AG09319 (cell line): ENCODE measurements at places on chromosomes 11 and 22.

DNA sequence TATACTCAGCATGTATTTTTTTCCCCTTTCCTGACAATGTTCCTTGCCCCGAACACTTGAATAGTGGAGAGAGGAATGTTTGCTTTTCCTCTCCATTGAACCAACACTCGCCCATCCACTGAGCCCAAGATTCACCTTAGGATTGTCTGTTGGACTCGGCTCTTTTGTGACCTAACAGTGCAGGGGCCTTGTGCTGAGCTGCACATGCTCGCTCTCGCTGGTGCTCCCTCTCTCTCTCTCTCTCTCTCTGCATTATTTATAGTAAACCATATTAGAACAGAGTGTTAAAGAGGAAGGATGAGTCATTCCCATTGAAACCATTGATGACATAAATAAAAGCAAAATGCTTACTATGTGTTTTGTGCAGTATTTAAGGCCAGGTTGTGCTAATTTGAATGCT lies 20.7 kb downstream of the ZBTB16 start:
- no peak for DNase-seq

- no peak for DNase-seq
Measured at GRCh38 chr11:75100314-75100713, 3.6 kb upstream of the OR2AT4 start.

DNA sequence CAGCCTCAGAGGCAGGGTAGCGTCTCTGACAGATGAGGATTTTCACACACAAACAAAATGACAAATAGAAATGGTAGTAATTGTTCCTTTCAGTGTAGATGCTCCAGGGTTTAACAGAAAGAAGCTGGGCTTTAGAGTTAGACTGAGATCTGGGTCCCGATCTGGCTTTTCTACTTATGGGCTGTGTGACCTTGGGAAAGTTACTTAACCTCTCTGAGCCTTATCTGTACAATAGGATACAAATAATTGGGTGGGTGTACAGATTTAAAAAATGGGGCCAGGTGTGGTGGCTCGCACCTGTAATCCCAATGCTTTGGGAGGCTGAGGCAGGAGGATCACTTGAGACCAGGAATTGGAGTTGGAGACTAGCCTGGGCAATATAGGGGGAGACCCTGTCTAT lies 204.9 kb downstream of the CEP164 start:
- DNase-seq = no peak

DNA sequence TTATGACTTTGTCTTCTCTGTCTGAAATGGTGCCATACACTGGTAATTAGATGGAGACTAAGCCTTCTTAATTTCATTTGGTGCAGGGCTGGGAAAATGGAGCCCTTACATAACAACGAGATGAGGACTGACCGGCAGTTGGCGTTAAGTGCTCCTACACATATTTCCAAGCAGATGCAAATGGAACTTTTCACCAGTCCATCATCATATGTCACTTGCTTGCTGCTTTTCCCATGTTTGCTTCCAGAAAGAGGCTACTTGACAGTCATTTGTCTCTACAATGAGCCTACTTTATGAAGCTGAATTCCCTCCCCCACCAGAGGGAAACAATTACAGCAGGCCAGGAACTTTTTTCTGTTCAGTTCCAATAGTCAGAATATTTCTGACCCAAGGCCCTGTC lies 32.6 kb downstream of the SVIP start:
- no peak for DNase-seq

GRCh38 chr11:36724742-36725385 lies 126.8 kb upstream of the RAG2 start:
- no peak for DNase-seq

GRCh38 chr22:47395481-47395880 lies 633.0 kb downstream of the TBC1D22A start:
- no peak for DNase-seq

- DNase-seq = no peak
Measured at GRCh38 chr11:102633385-102634026, 8.4 kb upstream of the MMP20 start.

- no peak for DNase-seq
Measured at GRCh38 chr11:114938799-114939198, 260.5 kb downstream of the NXPE2 start.

- no peak for DNase-seq
Measured at GRCh38 chr11:94046796-94047195, 25.6 kb downstream of the HEPHL1 start.

- DNase-seq = no peak
Measured at GRCh38 chr11:113488931-113489351, 13.7 kb upstream of the DRD2 start.

DNA sequence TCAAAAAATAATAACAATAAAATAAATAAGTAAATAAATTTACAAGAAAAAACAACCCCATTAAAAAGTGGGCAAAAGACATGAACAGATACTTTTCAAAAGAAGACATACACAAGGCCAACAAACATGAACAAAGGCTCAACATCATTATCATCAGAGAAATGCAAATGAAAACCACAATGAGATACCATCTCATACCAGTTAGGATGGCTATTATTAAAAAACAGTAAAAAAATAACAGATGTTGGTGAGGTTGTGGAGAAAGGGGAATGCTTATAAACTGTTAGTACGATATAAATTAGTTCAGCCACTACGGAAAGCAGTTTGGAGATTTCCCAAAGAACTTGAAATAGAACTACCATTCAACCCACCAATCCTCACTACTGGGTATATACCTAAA lies 44.6 kb downstream of the PRCP start:
- no peak for DNase-seq

DNA sequence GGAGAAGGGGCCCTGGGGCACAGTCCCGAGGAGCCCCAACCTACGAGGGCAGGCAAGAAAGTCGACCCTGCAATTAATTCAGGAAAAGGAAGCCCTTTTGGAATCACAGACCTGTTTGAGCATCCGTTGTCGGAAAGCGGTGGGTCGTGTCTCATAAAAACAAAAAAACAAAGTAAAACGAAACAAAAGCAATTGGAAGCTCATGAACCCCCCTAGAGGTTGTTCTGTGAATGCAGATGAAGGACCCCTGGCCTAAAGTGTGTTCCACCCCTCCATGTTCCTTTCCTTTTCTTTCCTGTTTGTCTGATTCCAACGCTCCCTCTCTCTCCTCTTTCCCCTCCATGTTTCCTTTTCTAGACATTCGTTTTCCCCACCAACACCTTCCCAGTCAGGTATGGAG lies 203.7 kb downstream of the GRIK4 start:
- DNase-seq = no peak

DNA sequence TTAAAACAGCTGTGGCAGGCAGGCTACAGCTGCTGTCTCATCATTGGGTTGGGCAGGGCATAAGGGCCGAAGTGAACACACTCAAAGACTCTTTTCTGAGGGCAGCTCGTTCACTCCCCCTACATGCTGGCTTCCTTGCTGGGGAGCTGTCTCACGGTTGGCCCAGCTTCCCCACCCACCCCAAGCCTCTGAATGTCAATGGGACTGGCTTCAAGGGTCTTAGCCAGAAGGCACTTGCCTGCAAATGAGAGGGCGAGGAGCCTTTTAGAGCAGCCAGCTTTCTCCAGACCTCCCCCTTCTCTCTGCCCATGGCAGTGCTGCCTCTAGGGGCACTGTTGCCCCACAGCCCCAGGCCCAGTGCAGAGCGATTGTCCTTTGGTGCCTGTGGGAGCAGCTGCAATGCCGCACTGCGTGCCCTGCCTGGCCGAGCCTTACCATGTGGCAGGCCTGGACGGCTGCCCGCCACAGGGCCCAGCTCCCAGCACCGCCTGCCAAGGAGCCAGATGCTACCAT lies 94.7 kb upstream of the RASSF10 start:
- DNase-seq = peak; percentile 67

DNA sequence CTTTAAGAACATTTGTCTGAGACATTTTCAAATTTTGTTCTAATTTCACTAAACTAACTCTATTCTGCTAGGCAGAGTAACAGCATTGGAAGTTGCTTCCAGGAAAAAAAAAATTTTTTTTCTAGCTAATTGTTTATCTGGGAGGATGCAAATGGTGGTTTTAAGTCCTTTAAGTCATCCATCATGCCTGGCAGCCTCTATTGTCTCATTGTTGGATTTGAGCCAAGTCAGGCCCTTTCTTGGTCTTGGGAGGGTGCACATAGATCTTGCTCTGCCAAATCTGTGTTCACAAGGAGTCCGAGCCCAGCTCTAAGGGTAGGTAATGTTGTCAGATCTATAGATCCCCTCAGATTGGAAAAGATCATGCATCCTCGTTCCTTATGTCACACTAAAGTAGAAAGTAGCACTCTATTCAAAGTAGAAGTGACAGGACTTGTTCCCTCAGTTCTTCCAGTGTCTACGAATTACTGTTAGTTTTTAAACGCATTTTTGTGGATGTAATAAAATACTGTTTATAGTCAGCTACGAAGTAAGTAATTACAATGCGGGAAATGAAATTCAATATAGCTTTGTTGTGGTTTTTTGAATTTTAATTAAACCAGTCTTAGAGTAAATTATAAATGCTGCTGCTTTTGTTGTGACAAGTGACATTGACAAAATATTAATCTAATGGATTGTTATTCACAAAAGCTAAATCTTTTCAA lies 166.0 kb upstream of the RASSF10 start:
- DNase-seq = no peak

DNA sequence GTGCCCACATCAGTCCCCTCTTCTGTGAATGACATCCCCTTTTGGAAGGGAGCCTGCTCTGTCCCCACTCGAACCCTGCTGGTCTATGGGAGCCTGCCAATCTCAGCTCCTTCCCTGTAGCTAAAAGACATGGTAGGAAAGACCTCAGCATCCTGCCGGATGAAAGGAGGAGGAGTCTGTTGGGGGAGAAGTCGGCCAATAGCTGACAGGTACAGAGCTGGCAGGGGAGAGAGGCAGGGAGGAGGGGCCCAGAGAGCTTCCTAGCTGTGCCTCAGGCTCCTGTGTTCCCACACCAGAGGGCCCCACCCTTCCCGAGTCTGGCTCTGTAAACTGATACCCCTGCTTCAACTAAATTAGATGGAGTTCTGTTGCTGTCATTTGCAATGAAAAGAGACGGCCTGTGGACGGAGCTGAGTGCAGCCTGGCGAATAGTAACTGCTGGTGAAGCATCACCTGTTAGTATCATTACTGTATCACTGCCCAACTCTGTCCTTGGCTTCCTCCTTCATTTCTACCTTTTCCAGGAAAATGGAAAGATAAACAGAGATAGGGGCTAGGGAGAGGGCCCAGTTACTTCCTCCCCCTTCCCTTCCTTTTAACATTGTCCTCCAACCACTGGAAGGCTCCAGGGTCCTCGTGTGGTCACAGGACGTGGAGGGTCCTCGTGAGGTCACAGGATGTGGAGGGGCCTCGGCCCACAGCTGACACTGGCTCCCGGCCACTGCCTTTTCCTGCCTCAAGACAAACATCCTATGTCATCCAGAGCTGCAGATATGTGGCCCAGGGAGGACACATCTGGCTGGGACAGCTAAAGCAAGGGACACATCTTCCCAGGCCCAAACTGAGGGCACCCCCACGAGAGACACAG lies 15.1 kb downstream of the FXYD6 start:
- no peak for DNase-seq

GRCh38 chr11:30902929-30903328 lies 316.8 kb upstream of the MPPED2 start:
- DNase-seq = no peak

DNA sequence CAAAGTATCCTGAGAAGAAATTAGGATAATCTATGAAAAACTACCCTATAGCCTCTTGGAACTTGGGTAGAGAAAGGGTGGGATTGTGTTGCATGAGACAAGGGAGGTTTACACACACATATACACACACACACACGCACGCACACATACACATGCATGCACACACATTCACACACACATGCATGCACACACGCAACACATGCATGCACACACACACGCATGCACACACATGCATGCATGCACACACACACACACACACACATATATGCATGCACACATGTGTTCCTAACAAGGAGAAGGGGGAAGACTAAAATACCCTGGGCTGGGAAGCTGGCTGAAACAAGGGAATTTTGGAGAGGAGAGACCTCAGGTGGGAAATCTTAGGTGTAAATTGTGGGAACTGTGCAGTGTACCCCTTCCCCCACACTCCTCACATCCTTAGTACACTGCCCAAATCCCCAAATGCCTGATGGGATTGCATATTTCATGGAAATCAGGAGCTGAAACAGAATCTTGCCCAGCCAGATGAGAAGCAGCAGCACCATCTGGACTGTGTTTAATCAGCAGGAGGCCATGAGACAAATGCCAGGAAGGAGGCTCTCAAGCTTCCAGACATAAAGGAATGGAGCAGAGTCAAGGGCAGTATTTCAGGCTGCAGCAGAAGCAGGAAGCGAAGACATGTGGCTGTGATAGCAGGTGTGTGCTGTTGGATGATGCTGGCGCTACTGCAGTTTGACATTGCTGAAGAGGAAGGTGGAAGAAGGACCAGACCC lies 14.6 kb upstream of the POLD3 start:
- DNase-seq = peak; percentile 29
